ENCODE measurements at places on chromosomes 1 and 21.

DNA sequence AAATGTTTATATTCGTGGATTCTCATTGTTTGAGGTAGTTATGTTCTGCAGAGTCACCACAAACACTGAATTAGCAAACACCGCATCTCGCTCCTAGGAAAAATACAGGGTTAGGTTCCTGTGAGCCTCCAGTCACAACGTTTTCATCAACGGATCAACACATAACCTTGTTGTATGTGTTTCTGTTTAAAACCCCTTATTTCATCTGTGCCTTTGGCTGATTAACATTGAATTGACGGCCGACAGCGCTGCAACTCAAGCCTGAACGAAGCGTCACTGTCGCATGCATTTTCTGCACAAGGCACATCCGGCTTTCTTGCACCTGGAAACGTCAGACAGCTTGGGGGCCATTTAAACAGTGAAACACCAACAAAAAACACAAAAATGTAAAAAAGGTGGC lies 8.4 kb downstream of the SLC45A1 start:
- no peak for DNase-seq

GRCh38 chr1:35243691-35244090 lies 24.8 kb upstream of the ZMYM4 start:
- no peak for DNase-seq

- DNase-seq = no peak
These were observed 8.7 kb downstream of the LAPTM5 start for GRCh38 chr1:30748699-30749401.

DNA sequence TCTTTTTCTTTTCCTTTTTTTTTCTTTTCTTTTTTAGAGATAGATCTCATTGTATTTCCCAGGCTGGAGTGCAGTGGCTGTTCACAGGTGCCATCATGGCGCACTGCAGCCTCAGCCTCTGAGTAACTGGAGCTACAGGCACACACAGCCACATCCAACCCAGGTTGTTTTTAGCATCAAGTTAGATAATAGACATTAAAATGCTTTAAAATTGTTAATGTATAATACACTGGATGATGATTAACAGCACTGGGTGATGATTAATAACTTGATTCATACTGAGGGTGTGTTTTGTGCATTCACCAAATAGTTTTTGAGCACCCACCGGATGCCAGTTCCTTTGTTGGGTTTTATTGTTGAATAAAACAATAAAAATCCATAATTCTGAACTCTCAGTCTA lies 75.2 kb downstream of the BEND5 start:
- no peak for DNase-seq

GRCh38 chr1:26020330-26020768 lies 1.2 kb upstream of the EXTL1 start:
- DNase-seq = no peak

DNA sequence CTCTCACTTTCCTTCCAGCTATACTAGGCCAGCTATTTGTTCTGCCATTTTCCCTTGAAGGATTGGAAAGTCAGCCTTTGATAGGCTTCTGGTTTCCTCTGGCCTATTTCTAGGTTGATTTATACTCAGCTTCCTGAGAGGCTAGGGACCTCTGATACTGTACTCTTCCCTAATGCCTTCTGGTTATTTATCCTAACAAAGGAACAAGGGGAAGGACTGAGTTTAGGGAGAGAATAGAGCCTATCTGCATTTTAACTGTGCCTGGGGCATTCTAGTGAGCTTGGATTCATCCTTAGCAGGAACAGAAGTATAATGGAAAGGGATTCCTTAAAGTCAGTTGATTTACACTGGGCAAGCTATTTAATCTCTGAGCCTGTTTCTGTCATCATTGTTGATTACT lies 11.8 kb upstream of the TMEM39B start:
- no peak for DNase-seq

DNA sequence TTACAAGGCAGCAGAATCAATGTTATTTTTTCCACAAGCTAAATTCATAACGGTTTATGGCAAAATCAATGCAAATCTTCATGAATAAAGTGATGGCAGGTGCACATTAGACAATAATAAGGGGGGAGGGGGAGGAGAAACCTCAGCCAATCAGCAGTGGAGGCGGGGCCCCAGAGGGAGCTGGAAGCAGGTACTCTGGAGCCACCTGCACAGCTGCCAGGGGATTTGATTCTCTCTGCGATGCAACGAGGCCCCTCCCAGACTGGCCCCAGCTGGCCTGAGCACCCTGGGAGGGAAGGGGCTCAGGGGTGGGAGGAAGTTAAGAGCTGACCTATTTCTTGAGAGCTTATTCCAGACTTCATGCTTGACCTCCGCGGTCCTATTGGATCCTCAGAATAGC lies 127.8 kb upstream of the IGSF21 start:
- DNase-seq = no peak

GRCh38 chr1:162153374-162153773 lies 83.9 kb downstream of the NOS1AP start:
- no peak for DNase-seq

GRCh38 chr1:12771186-12771585 lies 2.4 kb upstream of the PRAMEF12 start:
- no peak for DNase-seq

DNA sequence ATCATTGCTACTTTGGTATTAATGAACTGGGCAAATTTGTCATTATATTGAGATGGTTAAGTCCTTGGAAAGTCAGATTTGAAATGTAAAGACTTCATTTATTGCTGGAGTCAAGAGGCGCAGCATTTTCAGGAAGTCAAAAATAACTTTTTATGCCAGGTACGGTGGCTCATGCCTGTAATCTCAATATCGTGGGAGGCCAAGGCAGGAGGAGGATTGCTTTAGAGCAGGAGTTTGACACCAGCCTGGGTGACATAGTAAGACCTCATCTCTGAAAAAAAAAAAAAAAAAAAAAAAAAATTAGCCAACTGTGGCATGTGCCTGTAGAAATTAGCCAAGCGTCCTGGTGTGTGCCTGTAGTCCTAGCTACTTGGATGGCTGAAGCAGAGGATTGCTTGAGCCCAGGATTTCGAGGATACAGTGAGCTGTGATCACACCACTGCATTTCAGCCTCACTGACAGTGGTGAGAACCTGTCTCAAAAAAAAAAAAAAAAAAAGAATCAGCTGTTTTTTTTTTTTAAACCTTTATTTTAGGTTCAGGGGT lies 5.5 kb downstream of the HIPK1 start:
- no peak for DNase-seq

DNA sequence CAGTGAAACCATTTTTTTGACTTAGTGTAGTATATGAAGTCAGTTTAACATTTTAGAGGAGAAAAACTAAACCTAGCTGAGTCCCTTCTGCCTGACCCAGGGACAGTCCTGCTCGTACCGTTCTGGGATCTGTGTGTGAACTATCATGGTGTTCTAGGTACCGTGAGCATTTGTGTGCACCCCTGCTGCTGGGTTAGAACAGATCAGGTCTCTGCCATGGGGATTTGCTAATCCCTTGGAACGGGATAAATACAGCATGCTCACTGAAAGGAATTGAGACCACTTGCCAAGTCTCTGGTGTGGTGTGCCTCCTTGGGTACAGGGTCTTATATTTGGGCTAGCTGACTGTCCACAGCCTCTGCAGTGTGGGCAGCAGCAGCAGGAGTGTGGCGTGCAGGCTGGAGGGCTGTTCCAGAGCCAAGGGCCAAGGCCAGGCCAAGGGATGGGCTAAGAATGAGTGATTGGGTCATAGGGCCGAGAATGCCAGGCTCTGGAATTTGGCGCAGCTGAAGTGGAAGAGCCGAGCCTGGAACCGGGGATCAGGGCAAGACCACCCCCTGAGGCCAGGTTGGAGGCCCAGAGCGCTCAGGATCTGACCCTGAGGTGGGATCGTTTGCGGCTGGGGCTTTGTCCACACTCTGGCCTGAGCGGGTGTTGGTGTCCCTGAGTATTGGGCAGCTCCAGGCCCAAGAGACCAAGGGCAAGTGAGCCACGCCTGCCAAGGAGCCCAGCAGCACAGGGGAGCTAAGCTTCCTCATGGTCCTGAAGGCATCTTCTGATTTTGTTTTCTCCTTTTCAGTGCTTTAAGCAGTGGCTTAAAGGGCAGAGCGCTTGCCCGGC lies 66.3 kb downstream of the VPS26C start:
- no peak for DNase-seq

GRCh38 chr1:16340673-16341072 lies 11.6 kb downstream of the FBXO42 start:
- no peak for DNase-seq

- no peak for DNase-seq
These were observed 38.0 kb upstream of the RASAL2 start for GRCh38 chr1:178055779-178056471.

GRCh38 chr1:53698384-53698980 lies 40.5 kb downstream of the GLIS1 start:
- DNase-seq = no peak

DNA sequence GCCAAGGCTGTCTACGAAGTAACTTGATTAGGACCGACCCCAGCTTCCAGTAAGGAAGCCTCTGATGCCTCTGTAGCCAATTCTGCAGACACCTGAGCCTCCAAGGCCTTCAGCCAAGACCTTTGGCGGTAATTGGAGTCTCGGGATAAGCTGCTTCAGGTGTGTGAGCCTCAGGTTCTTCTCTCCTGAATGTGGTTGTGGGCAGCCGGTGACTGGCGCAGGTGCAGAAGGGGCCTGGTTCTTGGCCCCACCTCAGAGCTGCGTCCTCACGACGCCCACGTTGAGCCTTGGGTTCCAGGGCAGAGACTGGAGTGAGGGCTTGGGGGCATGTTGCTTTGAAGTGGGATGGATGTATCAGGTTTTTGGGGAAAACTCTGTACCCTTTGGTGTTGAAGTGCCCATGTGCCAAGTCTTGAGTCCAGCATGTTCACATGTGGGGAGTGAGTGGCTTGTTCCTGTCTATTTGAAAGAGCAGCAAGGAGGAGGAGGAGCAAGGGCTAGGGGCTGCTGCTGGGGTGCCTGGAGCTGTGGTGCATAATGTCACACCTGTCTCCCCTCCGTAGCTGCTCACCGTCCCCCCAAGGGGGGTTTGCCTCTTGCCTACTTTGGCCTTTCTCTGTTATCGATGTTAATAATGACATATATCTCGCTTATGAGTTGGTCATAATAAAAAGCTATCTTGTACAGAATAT lies 1.4 kb downstream of the PSEN2 start:
- no peak for DNase-seq

- DNase-seq = peak; percentile 30
These were observed 148.4 kb downstream of the GPATCH2 start for GRCh38 chr1:217482356-217483102.

GRCh38 chr1:202688401-202688800 lies 21.9 kb downstream of the SYT2 start:
- no peak for DNase-seq

DNA sequence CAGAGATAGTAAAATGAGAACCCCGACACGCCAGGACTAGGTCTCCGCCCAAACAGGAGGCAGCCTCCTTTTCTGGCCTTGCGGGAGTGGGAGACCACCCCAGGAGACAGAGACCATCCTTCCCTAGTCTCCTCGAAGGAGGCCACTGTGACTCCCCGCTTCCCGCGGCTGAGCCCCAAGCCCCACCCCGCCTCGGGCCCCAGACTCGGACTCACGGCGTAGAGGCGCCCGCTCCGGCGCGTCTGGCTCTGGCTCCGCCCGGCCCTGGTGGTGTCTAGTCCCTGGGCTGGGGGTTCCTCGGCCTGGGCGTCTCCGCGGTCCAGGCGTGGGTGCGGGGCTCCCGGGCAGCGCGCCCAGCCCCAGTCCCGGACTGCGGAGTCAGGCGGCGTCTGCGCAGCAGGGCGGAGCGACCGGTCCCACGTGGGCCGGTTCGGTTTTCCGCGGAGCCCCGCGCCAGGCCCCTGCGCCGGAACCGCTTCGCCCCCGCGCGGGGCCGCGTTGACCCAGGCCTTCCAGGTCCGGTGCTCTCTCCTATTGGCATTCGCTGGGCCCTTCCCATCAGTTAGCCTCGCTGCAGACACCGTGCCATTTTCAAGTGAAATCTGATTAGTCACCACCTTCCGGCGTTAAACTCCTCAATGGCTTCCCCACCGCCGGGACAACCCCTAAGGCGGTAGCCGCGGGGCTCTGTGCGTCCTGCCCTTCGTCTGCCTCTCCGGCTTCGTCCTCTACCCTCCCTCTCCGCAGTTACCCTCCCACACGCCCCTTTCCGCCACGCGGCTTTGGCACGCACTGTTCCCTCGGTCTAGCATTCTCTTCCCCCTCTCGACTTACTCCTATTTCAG lies at the start of gene C1orf216:
TSS of gene C1orf216 (minus strand) at position 393 of the 845 bp plus-strand sequence. CDS start 2,563 bp downstream, outside the sequence.
- peak; percentile 60 for DNase-seq
